ENCODE measurements at places on chromosomes 1 and 21.

DNA sequence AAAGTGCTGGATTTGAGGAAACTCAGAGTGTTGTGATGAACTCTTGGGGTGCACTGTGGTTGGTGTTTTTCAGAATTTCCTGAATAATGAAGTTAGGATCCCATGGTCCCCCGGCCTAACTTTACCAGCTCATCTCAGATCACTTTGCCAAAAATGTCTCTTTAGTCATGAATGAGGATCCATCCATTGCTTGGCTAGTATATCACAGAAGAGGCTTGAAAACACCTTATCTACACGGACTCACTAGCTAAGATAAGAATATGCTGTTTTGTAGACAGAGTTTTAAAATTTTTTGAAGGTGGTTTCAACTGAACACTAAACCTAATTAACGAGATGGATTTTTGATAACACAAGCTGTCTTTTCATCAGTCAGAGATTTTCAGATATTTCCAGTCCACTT, 53.8 kb downstream of the IVNS1ABP start:
- DNase-seq = no peak

GRCh38 chr1:5994713-5995621, 2.7 kb upstream of the NPHP4 start:
- no peak for DNase-seq

GRCh38 chr1:45359882-45360513, 19.8 kb upstream of the MUTYH start:
- peak; percentile 37 for DNase-seq

GRCh38 chr21:44742418-44743153, 31.2 kb upstream of the TSPEAR start:
- no peak for DNase-seq

- DNase-seq = no peak
These were observed 653.9 kb upstream of the NEGR1 start for GRCh38 chr1:72936151-72936740.

DNA sequence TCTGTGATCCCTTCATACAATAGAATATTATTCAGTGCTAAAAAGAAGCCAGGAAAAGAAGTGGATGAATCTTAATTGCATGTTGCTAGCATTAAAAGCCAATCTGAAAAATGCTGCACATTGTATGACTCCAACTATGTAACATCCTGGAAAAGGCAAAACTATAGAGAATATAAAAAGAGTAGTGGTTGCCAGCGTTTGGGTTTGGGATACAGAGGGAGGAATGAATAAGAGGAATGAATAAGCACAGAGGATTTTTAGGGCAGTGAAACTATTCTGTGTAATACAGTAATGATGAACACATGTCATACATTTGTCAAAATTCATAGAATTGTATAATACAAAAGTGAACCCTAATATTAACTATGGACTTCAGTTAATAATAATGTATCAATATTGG, 42.5 kb downstream of the GPR88 start:
- no peak for DNase-seq

DNA sequence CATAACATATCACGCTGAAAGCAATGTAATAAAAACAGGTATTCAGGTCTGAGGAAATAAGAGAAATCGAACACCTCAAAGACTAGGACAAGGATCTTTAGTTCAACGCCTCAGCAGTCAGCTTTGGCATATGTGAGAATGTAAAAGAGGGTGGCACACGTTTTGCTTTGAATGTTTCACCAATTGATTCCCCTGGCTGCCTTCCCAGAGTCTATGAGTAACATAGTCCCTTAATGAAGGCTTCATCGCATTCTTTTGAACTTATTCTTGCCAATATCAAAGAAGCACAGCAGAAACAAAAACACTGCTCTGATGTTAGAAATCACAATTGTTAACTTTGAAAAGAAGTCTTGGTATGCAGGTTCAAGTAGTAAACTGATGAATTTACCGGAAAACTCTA, 764.8 kb downstream of the ADGRL2 start:
- peak; percentile 71 for DNase-seq

DNA sequence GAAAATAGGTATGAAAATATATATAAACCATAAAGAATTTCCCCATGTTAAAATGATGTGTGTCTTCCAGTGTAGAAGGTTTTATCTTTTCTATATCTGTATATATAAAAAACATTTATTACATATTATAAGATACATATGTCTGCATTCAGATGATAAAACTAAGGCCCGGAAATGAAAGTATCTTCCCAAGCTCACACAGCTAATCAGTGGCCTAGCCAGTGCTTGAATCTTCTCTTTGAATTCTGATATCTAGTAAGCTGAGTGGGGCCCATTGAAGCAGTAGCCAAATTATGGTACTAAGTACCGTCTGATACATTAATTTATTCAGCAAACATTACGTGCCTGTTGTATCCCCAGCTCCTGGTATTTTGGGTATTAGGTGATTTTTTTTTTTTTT, 28.6 kb downstream of the UCK2 start:
- no peak for DNase-seq

DNA sequence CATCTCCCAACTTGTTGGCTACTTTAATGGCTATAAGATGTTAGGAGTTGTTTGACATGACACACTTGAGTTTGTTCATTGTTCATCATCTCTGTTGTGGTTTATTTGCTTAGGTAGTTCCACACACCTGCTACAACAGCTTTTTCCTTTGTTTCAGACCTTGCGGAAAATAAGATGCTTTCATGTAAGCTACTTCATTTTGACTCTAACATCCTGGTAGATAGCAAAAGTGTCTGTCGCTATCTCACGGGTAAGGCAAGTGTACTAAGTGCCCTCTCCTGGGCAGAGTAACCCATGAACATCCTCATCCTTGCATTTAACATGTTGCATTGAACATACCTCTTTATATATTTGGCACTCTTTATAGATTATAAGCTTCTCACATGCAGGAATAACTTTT, 1.6 kb upstream of the OR10T2 start:
- DNase-seq = no peak

GRCh38 chr1:63063367-63063766, 259.0 kb upstream of the FOXD3 start:
- no peak for DNase-seq

- no peak for DNase-seq
These were observed 209.8 kb downstream of the TM2D1 start for GRCh38 chr1:61515096-61515495.

DNA sequence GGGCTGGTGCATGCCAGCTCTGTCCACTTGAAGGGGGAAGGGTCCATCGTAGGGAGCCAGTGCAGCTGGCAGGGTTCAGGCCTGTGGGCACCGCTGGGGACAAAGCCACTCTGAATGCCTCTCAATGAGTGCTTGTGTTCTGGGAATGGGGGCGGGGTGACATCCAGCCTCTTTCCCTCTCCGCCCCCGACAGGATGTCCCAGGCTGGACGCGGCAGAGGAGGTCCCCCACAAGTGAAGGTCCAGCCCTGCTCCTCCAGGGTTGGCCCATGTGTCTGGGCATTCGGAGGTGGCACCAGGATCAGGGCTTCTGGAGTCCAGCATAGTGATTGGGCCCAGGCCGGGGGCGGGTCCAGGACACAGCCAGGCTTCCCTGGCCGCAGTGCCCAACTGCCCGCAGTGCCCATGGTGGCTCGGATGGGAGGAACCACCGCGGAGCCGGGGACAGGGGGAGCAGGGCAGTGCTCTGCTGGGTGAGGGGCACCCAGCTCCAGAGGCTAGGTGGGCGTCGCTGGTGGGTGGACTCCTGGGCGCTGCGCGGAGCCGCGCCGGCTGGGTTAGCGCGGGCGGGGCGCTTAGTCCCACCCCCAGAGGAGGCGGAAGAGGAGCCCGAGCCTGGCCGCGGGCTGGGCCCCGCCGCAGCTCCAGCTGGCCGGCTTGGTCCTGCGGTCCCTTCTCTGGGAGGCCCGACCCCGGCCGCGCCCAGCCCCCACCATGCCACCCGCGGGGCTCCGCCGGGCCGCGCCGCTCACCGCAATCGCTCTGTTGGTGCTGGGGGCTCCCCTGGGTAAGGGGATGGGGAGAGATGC, at the start of gene SHISA4:
TSS of gene SHISA4 (plus strand) at position 617 of the 808 bp plus-strand sequence. CDS start at position 714, 97 bp downstream.
- DNase-seq = peak; percentile 85

DNA sequence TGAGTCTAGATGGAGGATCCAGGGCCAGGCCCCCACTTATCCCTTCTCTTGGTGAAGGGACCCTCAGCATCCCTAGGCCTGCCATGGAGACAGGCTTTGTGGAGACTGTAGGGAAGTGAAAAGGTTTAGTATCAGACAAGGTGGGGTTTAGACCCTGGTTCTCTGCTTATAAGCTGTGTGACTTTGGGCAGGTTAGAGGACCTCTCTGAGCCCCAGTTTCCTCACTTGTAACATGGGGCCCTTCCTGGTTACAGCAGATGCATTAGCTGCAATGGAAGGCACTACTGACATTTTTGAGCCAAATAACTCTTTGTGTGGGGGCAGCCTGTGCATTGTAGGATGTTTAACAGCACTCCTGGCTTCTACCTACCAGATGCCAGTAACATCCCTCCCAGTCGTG, 22.7 kb downstream of the PADI2 start:
- DNase-seq = no peak

- peak; percentile 83 for DNase-seq
These were observed 1.1 kb downstream of the BCAR3 start for GRCh38 chr1:93680420-93681100.

- peak; percentile 20 for DNase-seq
These were observed 987 bp downstream of the GPR137B start for GRCh38 chr1:236143104-236143948.

DNA sequence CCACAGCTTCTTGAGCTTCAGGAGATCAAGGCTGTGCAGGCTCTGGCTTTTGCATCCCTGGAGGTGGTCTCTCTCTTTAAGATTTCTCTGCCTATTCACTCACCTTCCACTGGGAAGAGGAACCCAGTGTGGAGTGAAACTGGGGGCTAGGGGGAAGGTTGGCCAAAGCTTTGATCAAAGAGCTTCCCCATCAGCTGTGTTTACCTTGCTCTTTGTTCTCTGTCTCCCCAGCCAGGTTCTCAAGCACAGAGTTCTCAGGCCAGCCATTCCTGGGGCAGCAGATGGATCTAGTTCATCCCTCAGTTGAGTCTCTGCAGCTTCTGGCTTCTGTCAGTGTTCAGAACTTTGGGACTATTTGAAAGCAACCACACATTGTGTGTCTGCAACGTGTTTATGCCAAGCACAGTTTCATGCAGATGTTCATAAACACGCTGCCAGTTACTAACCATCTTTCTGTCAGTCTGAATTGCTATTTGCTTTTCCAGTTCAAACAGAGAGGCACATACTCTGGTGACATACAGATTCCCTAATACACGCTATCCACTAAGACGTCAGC, 17.2 kb upstream of the MRPS14 start:
- DNase-seq = no peak

DNA sequence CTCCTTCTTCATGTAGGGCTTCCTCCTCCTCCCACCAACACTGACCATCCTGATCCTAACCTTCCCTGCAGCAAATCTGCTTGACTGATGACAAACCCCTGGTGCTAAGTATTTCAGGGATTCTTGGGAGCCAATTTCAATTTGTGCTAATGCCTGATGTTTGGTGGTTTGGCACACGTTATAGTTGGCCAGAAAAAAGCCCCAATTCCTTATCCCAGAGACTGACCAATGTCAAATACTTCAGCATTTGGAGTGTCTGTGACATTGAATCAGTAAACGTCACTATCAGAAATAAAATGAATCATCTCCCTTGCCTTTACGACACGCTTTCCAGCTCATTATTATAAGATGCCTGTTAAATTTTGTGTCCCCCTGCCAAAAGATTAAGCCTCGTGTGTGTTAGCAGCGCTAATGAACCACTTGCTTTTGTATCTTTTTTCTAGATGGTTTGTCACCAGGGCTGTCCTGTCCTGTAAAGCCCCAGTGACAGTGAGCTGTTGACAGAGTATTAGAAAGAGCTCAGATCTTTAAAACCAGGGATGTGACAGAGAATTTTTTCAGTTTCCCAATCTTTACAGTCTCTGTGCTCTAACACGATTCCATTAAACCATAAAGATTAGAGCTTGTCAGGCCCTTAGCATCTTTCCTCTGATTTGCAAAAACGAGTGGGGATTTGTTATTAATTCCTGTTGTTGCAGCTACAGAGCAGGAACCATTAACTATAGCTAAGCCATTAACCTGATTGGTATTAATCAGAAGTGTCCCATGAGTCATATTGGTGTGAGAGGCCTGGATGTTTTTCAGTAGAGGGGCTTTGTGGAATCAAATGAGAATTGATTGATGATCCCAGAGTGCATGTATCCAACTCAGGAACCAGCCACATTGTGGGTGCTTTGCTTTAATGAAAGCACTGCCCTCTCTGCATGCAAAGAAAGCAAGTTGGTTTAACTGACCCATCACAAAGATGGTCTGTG, 665.1 kb upstream of the PLXNA2 start:
- DNase-seq = peak; percentile 17

- DNase-seq = no peak
These were observed 73.4 kb downstream of the ST6GALNAC3 start for GRCh38 chr1:76147917-76148316.

DNA sequence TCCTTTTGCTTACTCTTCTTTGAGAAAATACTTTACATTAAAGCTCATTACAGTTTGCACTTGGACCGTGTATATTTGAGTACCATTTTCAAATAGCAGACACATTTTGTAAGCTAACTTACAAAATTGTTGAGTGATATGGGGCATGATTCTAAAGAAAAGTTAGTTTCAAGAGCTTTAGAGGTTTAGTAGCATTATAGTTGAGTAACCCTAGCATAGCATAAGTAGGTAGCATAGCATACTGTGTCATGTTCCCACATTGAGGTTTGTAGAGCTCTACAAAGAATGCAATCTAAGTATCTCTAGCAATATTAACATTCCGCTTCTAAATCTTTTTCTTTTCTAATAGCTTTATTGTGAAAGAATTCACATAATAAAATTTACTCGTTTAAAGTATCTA, 92.0 kb downstream of the ITSN1 start:
- DNase-seq = no peak

GRCh38 chr1:23408797-23409290, 15.7 kb downstream of the TCEA3 start:
- no peak for DNase-seq

DNA sequence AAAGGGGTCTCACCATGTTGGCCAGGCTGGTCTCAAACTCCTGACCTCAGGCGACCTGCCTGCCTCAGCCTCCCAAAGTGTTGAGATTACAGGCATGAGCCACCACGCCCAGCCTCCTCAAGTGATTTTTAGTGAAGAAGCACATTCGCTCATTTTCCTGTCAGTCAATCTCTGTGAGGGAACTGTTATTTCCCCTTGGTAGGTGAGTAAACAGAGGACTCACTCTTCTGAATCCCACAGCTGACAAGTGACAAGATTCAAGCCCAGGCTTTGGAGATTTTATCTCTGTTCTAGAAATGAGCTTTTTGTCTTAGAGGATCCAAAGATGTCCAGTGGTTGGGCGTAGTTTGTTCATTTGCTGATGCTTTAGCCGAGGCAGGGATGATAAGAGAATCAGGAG, 43.9 kb upstream of the TACSTD2 start:
- DNase-seq = no peak

DNA sequence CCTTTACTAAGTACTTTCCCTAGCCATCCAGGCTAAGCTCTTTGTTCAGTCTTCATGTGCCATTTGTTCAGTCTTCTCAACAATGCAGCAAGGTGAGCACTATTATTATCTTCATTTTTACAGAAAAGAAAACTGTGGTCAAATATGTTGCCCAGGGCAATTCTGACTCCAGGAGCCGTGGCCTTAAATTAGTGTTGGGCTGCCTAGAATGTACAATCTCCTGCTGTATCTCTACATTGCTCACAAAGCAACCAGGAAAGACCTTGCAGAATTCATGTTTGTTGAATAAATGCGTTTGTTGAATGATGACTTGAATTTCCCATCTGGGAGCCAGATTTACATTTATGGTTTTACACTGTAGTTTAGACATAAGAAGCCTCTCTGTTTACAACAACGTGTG, 14.2 kb downstream of the CD101 start:
- no peak for DNase-seq
